ENCODE measurements at places on chromosomes 5 and 9.

GRCh38 chr5:116420540-116420939 lies 154.1 kb downstream of the SEMA6A start:
- DNase-seq, result no peak

- peak; percentile 36 for DNase-seq
Measured at GRCh38 chr5:138824516-138824915, 50.6 kb downstream of the LRRTM2 start.

GRCh38 chr9:69516353-69517322 lies 155.5 kb downstream of the APBA1 start:
- DNase-seq, result no peak

DNA sequence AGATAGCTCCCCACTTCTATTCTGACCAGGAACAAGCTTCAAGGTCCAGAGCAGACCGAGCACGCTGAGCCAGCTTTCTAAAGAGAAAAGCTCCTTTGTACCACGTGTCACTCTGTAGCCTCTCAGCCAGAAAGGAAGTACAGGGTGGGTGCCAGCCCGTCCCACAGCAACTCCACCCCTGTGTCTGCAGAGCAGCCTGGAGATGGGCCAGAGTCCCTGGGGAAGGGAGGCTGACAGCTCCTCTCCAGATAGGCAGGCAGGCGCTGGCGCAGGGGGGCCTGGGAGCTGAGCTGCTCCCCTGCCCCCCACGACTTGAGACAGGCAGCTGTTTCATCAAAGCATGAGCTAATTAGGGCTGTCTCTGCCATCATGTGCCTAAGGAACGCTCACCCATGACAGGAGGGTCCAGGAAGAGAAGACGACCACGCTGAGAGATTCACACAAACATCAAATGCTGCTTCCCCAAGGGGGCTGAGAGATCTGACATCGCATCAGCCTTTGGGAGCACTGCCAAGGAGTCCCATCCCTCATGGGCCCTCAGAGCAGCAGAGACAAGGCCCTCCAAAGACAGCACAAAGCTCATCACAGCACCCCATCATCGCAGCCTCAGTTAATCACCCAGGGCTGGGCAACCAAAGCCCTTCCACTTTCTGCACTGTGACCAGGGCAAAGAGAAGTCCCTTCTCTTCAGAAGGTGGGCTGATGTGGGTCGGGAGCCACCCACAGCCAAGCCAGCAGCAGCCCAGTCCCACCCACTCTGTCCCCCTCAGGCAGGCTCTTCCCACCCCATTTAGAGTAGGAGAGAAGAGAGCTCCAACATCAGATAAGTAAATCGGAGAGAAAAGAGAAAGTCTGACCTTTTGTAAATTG lies 78.5 kb upstream of the LRRTM2 start:
- DNase-seq, result peak; percentile 21

DNA sequence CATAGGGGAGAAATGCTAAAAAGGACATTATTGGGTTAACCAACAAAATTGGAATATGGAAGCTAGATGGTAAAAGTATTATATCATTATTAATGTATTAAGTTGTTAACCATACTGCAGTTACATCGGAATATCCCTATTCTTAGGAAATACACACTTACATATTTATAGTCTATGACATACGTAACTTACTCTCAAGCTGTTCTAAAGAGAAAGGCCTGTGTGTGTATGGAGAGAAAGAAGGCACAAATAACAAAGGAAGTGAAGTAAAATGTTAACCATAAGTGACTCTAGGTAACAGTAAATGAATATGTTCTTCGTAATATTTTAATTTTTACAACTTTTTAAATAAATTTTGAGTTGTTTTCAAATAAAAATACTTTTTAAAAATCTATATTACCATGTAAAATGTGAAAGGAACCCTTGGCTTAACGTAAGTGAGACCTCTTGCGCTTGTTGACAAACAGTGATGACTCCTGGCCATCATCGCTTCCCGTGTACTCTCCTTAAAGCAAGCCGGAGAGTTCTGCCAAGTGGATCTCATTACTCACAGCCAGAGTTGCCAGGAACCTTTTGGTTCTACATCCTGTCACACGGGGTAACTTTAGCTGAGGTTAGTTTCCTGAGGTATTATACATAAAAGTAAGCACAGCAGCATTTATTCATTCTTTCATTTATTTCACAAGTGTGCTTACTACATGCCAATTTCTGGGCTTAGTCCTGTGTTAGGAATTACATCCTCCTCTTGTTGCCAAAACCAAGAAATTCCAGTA lies 165.4 kb downstream of the EPB41L4A start:
- DNase-seq, result no peak

GRCh38 chr9:105459336-105459735 lies 11.5 kb downstream of the FSD1L start:
- no peak for DNase-seq

DNA sequence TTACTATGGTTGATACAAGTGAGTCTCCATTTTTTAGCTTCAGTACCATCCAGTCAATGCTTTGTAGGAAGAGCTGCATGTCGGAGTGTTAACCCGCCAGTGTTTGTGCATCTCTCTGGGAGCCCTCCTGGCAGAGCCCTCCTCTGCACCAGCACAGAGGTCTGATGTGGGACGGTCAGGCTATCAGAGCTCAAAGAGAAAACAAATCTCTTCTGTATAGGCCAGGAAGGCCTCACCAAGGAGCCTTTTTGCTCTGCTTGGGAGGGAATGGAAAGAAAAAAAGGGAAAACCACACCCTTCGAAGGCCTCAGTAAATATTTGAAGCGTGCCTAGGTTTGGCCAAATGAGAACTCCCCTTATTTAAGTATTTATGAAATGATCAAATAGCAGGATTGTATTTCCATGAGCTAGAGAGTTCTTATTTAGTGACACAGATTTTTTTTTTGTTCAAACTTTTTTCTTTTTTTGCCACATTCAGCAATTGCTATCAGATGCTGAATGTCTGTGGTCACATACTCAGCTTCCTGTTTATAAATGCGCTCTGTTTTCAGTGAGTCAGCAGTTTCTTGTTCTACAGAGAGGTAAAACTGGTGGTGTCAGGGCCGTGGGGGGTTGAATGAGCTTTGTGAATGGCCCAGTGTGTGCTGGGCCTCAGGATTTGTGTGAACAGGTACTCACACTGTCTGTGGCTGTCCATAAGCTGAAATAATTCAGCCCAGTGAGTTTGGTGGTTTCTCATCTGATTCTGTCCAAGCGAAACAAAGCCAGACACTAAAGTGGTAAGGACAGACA lies 226.6 kb downstream of the SNX18 start:
- peak; percentile 45 for DNase-seq

DNA sequence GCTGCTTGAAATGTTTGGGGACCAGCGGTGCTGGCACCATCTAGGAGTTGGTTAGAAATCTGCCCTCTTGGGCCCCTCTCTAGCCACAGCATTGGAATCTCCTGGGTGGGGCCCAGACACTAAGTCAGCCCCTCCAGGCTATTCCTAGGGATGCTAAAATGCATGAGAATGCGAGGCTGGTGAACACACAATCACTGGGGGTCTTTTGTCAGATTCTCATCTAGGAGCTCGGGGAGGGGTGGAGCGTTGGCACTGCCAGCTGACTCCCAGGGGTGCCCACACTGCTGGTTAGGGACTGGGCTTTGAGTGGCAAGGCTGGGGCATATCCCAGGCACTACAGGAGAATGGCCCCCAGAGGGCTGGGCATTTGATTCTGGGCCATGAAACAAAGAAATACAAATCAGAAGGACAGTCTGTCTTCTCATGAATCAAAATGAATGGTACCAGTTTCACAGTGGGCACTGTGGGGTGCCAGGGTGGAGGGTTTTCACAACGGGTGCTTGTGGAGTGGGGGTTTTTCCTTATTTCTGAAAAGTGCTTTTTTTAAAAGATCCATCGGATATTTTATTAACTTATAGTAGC lies 127.8 kb upstream of the RAPGEF1 start:
- no peak for DNase-seq

- no peak for DNase-seq
Measured at GRCh38 chr5:142725231-142726187, 39.6 kb upstream of the FGF1 start.

- no peak for DNase-seq
Measured at GRCh38 chr5:56822981-56823380, 7.6 kb downstream of the MAP3K1 start.

- no peak for DNase-seq
Measured at GRCh38 chr5:136014049-136015002, 14.5 kb upstream of the TGFBI start.

DNA sequence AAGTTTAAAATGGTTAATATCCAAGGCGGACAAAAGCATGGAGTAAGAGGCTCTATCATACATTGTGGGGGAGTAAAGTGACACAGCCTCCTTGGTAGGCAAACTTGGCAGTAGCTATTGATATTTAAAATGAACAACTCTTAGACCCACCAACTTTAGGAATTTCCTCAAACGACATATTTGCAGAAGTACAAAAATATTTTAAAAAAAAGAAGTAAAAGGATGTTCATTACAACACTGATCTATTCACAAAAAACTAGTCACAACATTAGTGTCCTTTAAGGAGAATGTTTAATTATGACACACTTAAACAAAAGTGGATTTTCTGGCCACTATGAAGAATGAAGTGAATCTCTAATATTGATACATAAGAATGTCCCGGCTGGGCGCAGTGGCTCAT lies 1.7 kb downstream of the ALG2 start:
- DNase-seq, result no peak

- DNase-seq, result no peak
Measured at GRCh38 chr5:177085985-177086653, 596 bp upstream of the FGFR4 start.

DNA sequence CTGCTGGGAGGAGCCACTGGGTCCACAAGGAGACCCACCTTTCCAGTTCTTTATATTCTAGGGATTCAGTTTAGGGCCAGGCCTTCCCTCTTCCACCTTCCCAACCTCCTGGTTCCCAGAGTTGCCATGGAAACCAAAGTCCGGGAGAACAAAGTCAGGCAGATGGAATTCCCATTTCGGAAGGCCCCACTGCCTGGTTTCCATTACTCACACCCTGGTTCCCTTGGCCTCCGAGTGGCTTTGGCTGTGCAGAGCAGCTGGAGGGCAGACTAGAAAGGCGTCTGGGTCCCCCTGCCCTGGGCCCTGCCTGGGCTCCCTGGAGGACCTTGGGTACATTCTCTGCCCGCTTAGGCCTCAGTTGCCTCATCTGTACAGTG lies 136.1 kb downstream of the RGS3 start:
- no peak for DNase-seq

- DNase-seq, result no peak
Measured at GRCh38 chr5:159210846-159211245, 1.5 kb upstream of the RNF145 start.

- DNase-seq, result no peak
Measured at GRCh38 chr9:30628915-30629567, 1755.4 kb upstream of the ACO1 start.

- no peak for DNase-seq
Measured at GRCh38 chr9:73080110-73080694, 71.5 kb upstream of the ANXA1 start.

DNA sequence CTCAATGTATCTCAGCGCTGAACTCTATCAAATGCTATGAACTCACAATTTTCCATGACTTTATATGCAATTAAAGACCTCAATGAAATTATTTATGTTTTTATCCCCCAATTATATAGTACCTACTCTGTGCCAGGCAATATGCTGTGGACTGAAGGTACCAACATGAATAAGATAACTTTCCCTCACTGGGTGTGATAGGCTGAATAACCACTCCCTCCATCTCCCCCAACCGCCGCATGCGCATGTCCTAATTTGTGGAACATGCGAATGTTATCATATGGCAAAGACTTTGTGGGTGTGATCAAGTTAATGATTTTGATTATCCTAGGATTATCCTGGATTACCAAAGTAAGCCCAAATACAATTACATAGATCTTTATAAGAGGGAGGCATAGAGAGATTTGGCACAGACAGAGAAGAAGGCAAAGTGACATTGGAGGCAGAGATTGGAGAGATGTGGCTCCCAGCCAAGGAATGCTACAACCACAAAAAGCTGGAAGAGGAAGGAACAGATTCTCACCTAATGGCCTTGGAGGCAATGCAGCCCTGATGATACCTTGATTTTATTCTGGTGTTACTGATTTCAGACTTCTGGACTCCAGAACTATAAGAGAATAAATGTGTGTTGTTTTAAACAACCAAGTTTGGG lies 149.1 kb upstream of the VCAN start:
- no peak for DNase-seq

- no peak for DNase-seq
Measured at GRCh38 chr9:125887172-125887571, 140.0 kb downstream of the PBX3 start.

GRCh38 chr5:73749485-73750270 lies 123.7 kb downstream of the ARHGEF28 start:
- no peak for DNase-seq

DNA sequence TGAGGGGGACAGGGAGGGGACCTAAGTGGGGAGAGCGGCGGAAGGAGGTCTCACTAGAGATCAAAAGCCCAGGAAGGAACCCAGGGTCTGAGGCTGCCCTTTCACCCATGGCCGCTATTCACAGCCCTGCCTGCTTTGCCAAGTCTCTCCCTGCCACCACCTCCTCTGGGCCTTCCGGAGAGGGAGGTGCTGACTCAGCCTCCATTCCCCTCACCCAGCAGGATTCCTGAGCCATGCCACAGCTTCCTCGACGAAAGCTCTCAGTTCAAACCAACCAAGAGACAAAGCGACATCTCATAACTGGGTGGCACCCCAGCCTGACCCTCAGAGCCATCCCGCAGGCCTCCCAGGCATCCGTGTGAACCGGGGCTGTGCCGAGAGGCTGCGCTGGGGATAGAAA lies 36.7 kb downstream of the PAX5 start:
- no peak for DNase-seq

GRCh38 chr9:86829496-86830046 lies 117.7 kb downstream of the GAS1 start:
- no peak for DNase-seq

DNA sequence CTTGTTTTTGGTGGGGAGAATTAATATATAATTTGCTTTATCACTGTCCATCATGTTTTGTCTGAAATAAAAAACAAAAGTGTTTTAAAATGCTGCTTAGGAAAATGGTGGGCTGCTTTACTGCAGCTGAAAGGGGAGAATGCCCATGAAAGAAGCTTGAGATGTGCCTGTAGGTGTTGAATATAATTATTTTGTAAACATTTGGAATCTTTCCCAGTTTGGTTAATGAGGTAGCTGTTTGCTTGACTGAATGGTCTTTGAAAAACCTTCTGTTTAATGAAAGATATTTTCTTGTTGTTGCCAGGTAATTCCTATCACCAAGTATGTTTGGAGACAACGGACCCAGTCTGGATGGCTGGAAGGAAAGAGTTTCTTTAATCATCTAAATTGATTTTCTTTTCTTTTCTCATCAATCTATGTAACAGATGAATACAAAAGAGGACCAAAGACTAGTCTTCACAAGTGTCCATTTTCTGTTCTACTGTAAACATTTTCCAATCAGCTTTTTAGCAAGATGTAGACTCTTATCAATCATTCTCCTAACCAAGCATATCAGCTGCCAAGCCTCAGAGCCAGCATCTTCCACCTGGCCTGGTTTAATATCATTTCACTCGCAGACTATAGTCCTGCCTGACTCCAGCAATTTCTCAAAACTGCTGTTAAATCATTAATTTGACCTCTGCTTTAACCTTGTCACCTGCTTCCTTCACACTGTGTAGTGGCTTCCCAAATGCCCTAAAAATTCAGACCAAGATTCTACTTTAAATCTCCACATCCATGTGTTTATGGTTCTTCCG lies 441.2 kb upstream of the CHD1 start:
- no peak for DNase-seq

Measured in stimulated activated CD4-positive, alpha-beta T cell treated with anti-CD3 and anti-CD28 coated beads, Interleukin-15, amount 100 ng/mL, for 24 hours (primary cell).